C1 segment of cervical spinal cord (tissue), 14 donors: ENCODE measurements at places on chromosomes 5 and 9.

GRCh38 chr5:3639175-3639574 lies 43.5 kb downstream of the IRX1 start:
- DNase-seq, result no peak

- no peak for DNase-seq
Measured at GRCh38 chr5:51829230-51829629, 446.0 kb downstream of the ISL1 start.

DNA sequence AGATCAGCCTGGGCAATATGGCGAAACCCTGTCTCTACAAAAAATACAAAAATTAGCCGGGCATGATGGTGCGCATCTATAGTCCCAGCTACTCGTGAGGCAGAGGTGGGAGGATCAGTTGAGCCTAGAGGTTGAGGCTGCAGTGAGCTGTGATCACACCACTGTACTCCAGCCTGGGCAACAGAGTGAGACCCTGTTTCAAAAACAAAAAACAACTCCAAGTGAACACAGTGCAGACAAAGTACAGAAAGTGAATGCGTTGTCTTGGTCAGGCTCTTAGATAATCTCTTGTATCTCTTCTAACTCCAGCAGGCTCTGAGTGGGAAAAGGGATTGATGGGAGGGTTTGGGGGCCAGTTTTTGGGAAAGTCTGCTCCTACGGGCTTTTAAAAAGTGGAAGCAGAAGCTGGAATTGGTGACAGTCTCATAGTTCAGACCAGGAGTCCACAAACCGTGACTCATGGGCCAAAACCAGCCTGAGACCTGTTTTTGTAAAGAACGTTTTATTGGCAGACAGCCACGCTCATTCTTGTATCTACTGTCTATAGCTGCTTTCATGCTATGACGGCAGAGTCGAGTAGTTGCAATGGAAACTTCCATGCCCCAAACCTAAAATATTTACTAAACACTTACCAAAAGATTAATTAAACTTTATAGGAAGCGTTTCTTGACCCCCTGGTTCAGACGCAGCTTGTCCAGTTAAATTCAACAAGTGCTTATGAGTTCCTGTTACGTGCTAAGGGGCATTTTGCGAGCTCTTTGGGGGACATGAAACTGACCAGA lies 32.9 kb downstream of the NDST1 start:
- DNase-seq, result no peak

DNA sequence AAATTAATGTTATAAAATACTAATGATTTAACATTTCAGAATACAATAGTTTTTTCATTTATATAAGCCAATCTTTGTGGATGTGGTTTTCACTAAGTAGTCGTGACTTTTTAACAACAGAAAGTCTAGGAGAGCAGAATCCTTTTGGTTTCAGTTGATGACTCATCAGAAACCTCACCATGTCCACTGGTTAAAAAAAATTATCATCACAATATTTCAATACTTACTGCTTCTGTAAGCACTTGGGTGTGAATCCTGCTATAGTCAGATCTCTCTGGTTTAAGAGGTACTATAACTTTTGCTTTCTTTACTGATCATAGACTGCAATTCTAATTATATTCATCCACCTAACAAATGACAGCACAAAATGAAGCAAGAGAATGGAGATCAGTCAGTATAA lies 77.2 kb downstream of the MRPS30 start:
- DNase-seq, result no peak

DNA sequence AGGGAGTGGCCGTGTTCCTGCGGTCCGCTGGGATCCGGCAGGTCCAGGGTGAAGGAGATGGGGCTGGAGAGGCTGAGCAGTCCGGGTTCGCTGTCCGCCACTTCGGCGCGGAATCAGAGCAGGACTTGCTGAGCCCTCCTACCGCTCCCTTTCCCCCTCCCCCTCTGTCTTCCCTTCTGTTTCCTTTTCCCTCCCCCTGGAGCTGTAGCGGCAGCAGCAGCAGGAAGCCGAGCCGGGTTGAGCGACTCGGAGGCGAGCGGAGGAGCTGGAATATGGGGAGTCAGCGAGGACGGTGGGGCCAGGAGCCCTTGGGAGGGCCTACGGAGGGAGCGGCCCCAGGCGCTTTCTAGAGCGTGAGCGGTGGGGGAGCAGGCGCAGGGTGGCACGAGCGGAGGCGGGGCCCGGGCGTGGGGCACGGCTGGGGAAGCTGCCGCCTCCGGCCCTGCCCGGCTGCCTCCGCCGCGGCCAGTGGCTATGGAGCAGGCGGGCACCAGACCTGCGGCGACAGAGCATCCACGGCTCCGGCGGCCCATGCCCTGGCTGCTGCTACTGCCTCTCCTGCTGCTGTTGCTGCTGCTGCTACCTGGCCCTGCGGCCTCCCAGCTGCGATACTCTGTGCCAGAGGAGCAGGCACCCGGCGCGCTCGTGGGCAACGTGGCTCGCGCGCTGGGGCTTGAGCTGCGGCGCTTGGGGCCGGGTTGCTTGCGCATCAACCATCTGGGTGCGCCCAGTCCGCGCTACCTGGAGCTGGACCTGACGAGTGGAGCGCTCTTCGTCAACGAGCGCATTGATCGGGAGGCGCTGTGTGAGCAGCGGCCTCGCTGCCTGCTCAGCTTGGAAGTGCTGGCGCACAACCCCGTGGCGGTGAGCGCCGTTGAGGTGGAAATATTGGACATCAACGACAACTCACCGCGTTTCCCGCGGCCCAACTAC lies at the start of gene PCDHAC2:
PCDHAC2 (plus strand) TSS at position 184 of the 933 bp plus-strand sequence; CDS start at position 475, 291 bp downstream.
- no peak for DNase-seq

GRCh38 chr9:77954013-77954665 lies 77.5 kb downstream of the GNAQ start:
- DNase-seq, result no peak

- DNase-seq, result no peak
Measured at GRCh38 chr5:35182910-35183535, 47.3 kb downstream of the PRLR start.

DNA sequence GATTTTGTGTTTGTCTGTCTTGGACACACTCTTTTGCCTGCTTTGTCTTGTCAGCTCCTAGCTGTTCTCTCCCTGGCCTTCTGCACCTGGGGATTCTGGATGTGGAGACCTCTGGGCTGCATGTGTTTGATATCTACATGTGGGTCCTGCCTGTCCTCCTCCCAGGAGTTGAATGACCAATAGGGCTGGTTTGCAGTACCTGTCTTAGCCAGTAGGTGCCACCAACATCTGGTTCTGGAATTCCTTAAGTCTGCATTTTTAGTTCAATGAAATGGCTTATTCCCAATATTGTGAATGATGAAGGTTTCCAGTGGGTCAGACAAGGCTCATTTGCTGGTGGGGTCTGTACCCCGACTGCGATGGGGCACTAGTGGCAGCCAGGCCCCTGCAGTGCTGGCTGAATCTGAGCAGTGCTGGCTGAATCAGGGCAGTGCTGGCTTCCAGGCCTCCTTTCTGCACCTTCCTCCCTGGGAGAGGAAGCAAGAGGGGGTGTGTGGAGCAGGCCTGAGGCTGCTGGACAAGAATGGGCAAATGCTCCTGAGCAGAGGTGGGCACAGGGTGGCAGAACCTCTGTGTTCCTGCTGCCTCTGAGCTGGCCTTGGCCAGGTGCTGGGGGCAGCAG lies 73.3 kb downstream of the RXRA start:
- DNase-seq, result no peak

DNA sequence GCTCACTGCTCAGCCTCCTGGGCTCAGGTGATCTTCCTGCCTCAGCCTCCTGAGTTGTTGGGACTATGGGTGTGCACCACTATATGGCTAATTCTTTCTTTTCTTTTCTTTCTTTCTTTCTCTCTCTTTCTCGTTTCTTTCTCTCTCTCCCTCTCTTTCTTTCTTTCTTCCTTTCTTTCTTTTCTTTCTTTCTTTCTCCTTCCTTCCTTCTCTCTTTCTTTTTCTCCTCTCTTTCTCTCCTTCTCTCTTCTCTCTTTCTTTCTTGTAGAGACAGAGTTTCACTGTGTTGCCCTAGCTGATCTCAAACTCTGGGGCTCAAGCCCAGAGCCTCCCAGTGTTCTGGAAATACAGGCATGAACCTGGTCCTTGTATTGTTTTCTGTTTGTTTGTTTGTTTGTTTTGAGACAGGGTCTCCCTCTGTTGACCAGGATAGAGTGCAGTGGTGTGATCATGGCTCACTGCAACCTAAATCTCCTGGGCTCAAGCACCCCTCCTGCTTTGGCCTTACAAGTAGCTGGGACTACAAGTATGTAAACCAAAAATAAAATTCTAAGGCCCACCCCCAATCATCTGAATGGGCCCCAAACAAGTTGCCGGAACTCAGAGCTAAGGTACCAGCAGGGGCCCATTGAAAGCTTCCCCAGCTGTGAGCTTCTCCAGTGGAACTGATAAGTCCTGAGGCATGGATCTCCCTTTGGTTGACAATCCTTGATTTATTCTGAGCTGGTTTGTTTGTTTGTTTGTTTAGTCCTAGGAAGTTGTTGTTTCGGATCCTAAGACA lies 11.9 kb upstream of the BTF3 start:
- DNase-seq, result no peak

GRCh38 chr9:95177617-95178016 lies 139.9 kb downstream of the FANCC start:
- DNase-seq, result no peak

DNA sequence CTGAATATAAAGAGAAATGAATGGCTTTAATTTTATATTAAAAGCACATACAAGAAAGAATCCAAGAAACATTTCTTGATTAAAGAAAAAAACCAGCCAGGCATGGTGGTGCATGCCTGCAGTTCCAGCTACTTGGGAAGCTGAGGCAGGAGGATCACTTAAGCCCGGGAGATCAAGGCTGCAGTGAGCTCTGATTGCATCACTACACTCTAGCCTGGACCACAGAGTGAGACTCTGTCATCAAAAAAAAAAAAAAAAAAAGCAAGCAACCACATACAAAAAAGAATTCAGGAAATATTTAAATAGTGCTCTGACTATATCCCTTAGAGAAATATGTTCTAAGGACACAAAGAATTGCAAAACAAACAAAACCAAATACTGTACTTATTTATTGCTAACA lies 2.5 kb upstream of the PLAC8L1 start:
- DNase-seq, result no peak

DNA sequence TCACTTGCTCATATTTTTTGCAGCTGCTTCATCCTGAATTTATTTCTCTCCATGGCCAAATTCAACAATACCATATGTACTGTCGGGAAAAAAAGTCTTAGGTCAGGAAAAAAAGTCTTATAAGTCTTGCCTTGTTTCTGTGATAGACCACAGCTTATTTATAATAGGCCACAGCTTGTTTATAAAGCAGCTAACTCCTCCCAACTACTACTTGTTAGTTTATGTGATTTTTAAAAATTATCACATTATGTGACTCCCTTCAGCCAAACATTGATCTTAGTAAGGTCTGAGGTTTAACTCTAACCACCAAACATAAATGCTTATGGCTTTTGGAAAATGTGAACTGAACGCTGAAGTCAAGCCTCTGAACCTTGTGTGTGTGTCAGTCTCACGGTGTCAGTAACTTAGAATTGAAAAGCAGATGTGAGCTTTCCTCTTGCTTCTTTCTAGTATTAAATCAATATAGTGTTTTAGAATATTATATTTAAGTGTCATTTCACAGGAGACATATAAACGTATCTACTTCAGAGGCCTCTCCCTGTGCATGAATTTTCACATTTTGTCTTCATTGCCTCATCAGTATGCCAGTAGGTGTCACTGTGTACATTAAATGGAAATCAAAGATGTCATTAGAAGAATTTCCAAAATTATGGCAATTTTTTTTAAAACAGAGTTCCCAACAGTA lies 51.3 kb downstream of the SNX24 start:
- DNase-seq, result no peak

DNA sequence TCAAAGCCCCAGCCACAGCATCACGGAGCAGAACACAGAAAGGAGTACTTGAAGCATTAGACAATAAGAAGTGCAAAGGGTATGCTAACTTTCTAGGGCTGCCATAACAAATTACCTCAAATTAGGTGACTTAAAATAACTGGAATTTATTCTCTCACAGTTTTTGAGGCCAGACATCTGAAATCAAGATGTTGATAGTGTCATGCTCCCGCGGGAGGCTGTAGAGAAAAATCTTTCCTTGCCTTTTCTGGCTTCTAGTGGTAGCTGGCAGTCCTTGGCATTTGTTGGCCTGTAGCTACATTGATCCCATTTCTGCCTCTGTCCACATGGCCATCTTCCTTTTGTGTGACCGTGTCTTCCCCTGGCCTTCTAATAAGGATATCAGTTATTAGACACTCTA lies 51.9 kb upstream of the SPDL1 start:
- no peak for DNase-seq

DNA sequence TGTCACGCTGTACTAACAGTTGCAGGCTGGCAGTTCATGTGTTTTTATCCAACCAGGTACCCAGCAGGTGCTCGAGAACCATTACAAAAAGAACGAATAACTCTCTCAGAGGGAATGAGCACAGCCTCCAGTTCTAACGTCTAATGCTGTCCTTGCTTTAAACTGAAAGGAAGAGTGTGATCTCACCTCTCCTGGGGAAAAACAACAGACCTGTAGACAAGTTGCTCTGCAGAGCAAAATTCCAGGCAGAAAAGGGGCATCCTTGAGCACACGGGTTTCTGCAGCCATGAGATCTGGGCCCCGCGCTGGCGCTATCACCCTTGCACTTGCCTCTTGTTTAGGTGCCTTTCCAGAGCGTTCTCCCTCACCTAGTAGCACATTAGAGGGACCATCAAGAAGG lies 92.5 kb upstream of the DNAH5 start:
- DNase-seq, result no peak

DNA sequence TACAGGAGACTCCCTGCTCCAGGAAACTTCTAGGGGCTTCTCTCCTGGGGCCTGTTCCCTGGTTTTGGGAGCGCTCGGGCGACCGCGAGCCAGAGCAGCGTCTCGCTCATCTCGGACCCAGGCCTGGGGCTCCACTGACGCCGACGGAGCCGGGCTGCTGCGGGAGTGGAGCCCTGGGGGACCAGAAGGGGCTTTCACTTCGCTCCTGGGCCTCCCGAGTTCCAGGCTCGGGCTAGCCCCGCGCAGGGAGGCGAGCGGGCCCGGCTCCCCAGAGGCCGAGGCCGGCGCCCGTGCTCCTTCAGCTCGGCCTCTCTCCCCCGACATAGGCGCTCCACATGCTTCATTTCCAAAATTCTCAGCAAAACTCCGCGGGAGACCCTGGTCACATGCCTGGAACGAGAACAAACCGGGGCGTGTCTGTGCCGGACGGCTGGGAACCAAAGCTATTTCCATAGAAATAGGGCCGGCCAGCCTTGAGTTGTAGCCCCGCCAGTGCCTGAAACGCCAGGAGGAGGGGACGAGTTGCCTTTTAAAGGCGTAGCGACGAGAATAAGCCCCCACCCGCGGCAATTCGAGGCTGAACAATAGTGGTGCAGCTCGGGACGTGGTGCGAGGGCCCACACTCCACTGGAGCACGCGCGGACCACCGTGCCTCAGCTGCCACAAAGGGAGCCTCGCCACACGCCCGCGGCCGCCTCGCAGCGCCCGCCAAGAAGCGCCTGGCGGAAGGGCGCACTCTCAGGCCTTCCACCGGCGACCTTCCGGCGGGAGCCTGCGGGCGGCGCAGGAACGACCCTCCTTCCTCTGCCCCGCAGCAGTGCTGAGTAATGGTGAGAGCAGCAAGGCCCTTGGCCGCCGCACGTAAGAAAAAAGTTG lies 1.1 kb upstream of the G3BP1 start:
- peak; percentile 79 for DNase-seq
